NCI-H146 (cell line): ENCODE measurements at places on chromosomes 1 and 21.

DNA sequence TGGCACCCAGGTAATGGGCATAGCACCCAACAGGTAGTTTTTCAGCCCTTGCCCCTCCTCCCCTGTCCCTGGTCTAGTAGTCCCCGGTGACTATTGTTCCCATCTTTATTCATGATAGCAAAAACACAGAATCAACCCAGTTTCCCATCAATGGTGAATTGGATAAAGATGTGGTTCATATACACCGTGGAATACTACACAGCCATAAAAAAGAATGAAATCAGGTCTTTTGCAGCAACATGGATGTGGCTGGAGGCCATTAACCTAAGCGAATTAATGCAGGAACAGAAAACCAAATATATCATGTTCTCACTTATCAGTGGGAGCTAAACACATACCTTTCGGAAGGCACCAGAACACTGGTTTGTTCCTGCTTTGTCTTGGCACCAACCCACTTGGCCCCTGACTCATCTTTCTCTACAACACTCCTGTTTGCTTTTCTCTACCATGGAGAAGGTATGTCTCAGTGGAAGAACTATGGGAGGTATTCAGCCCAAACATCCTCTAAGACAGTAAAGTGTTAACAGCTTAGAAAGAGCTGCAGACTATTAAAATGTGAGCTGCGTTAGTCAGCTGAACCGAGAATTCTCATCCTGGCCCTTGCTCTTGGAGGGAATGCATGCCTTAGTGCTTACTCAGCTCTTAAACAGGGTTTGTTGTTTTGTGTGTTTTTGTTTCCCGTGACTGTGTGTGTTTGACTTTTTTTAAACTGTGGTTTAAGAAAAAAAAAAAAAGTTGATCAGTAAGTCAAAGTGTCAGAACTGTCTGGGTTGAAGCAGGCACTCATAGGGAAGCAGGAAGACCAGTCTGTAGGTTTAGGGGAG is 203.0 kb downstream of the TOMM20 start:
- no peak for DNase-seq

DNA sequence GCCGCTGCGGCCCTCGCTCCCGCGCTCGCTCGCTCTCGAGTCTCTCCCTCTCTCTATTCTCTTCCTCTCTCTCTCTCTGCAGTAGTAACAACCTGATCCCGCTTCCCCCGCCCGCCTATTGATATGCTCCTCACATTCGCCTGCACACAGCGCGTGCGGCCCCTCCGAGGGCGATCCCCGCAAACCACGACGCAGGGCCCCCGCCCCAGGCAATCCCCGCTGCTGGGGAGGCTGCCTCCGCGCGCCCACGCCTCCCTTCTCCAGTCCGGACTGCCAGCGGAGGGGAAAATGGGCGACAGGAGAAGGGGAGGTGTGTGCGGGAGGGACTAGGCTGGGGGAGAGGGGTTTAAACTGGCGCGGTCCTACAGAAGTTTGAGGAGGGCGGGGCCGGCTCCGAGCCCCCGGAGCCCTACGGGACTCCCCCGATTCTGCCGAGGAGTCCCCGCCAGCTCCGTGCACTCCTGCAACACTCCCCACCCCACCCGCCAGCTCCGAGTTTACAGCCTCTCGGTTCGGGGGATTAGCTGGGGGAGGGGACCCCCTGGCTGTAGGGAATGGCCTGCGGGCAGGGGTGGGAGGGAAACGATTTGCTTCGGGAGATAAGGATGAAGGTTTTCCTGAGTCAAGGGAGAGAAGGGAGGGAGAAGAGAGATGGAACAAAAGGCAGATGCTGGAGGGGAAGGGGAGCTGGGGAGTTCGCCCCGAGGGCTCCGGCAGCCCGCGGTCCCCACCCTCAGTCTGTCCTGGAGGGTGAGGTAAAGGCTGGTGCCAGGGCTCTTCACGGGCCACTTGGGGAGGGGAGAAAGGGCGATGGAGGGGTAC is 66.6 kb downstream of the SYT2 start:
- peak; percentile 46 for DNase-seq

- peak; percentile 61 for DNase-seq
Observed at GRCh38 chr1:225882694-225883615, 775 bp upstream of the TMEM63A start.

DNA sequence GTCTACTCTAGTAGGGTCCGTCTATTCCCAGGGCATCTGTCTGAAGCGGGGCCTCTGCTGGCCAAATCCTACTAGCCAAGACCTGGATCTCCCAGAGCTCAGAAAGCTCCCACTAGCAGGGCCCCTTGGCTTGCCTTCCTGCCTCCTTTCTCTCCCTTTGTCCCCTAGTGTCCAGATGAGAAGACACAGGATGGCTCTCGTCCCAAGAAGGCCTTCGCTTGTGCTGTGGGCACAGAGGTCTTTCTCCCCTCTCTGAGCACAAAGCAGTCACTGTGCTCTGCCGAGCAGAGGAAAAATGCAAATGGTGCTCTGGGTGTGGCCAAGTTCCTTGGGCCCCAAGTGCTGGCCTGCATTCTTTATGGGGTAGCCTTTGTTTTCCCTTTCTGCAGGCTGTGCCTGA is 13.0 kb upstream of the GPR137B start:
- no peak for DNase-seq

DNA sequence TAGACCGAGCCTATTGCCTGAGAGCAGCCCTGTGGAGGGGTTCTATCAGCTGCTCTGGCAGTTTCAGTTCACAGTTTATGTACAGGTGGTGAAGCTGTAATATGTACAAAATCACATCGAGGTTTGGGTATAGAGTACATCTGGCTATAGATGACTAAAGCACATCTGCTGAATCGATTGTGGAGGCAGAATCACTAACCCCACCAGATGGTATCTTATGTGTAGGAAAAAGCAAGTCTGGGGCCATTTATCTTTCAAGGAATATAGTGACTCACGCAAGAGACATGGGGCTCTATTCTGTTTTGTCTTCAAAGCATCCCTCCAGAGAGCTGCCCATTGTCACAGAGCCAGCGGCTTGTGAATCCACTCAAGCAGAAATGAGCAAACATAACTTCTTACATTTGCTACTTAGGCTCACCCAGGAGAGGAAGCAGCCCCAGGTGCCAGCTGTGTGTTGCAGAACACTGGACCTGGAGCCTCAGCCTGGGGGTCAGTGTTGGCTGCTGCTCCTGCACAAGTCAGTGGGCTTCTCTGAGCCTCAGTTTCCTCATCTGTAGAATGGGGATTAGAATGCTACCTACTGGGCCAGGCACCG is 21.3 kb downstream of the MIIP start:
- no peak for DNase-seq

GRCh38 chr1:172005856-172006255 is 164.6 kb downstream of the DNM3 start:
- DNase-seq = no peak

- no peak for DNase-seq
Observed at GRCh38 chr1:171472183-171472647, 13.1 kb upstream of the PRRC2C start.

- no peak for DNase-seq
Observed at GRCh38 chr1:79353224-79353623, 346.7 kb upstream of the ADGRL4 start.

- DNase-seq = no peak
Observed at GRCh38 chr1:163768576-163768975, 446.8 kb downstream of the NUF2 start.

DNA sequence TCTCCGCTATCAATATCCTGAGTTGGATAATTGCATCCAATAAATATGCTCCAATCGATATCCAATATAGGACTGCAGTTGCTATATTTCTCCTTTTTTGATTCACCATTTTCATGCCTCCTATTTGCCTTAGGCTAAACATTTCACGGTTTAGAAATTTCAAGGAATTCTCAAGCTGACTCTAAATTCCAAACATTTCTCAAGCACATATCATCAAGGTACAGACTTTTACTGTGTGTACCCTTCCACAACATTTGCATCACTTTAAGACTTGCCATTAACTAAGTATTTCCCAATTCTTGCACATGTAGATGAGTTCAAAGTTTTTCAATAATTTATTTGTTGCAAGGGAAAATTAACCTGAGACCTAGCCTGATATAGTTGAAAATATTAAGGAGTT is 795.2 kb upstream of the TMPRSS15 start:
- no peak for DNase-seq

DNA sequence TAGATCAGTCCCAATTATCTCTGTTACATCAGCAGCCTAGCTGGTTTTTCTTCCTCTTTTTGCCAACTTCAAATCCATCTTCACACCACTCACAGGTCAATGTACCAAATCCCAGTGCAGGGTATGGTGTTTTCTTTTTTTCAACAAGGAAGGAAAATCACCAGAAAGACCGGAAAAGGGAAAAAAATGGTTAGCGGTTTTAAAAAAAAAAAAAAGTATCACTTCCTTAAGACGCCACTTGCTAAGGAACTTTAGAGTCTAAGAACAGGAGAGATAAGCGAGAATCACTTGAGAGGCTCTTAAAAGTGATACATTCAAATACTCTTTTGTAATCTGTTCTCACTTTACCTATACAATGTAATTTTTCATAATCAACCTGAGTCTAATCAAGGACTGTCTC is 3.1 kb upstream of the OR10J1 start:
- no peak for DNase-seq

DNA sequence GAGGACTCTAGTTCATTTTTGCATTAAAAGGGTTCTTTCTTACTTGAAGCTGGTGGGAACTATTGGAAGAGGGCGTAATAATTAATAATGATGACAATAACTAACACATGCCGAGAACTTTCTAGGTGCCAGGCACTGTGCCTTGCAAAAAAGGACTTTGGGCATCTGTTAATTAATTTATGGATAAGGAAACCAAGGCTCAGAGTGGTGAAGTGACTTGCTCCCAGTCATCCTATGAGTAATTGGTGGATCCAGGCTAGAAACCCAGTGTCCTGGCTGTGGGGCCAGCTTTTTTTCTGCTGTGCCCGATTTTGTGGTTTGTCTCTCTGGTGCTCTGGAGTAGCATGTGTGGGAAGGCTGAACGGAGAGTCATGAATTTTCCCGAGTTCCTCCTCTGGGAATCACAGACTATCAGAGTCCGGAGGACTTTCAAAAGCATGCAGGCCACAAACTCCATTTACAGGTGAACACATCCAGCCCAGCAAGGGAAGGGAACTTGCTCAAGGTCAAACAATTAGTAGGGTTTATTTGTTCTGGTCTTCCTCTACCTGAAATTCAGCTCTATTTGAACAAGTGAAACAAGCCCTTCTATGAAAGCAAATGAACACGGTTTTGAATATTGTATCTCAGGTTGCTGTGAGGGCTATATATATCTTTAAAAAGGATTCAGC is 23.4 kb downstream of the ROR1 start:
- no peak for DNase-seq

DNA sequence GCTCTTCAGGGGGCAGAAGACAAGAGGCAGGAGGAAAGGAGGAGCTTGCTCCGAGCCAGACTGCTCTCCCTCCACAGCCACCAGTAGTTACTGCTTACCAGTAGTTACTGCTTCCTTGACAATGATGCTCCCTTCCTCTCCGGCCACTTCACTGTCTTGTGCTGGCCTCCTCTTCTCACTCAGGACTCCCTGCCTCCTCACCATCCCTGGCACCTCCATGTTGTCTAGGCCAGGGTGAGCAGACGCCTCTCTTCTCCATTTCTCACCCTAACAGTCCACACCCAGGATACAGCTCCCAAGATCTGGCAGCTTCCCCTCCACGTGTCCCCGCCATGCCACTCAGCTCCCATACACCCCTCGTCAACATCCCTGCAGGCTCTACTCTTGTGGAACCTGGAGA is 82.4 kb upstream of the TLR5 start:
- no peak for DNase-seq

DNA sequence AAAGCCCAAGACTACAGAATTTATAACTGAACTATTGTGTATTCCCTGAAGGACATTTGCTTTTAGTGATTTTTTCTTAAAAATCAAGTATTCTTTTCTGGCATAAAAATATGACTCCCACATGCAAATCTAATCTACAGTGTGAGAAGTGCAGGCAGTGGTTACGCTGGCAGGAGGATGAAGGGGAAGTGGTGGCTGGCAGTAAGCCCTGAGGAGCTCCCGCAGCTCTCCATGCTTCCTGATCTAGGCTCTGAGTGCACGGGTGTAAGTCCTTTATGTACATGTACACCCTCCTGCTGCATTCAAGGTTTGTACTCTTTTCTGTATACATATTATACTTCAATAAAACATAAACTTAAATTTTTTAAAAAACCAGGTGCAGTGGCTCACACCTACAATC is 67.5 kb upstream of the PRDX6 start:
- DNase-seq = no peak

DNA sequence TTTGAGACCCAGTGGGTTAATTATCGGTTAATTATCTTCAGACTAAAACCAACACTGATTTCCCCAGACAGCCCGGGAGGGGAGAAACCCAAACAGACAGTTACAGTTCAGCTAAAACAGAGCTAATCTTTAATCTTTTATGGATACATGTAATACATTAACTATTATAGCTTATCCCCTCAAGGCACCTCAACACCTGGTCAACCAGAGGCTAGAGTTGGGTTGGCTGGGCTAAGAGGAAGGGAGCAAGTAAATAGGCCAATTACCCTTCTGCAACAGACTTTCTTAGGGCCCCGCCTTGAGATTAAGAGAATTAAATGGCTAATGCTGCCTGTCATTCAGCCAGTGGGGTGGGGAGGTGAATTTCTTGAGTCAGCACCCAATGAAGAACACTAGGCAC is 6.6 kb upstream of the MED18 start:
- peak; percentile 47 for DNase-seq

DNA sequence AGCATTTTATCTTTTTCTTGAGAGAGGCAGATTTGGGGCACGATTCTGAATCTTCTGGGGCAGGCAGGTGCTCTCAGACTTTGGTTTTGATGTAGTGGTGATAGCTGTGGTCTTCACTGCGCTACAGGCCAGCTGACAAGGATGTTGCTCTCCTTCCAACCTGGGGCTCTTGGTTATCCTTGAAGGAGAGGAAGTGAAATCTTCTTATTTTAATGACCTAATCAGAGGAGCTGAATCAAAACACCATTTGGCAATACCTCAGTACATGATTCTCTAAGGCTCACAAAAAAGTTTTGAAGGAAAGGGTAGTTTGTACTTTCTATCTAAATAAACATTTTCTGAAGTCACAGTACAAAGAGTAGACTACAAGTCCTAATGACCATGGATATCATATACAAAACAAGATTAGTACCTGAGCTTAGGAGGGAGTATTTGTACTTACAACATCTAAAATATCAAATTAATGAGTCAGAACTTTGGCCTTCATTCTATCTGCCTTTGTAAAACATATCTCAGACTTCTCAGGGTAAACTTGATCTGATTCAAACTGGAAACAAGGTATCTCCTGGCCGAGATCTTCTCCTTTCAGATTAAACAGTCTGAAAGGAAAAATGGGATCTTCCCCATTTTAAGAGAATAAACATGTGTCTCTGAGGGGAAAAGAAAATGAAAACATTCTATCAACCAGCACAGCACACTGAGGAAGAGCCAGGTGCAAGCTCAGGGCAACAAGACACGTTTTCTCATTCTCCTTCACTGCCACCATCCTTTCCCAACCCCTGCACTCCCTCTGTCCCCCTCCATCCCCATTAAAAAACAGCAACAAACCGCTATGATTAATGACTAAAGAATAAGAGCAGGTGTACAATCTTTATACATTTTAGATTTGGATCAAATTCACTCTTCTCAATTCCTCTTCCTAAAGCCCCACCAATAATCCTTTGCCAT is 69.2 kb downstream of the SH3GLB1 start:
- no peak for DNase-seq

DNA sequence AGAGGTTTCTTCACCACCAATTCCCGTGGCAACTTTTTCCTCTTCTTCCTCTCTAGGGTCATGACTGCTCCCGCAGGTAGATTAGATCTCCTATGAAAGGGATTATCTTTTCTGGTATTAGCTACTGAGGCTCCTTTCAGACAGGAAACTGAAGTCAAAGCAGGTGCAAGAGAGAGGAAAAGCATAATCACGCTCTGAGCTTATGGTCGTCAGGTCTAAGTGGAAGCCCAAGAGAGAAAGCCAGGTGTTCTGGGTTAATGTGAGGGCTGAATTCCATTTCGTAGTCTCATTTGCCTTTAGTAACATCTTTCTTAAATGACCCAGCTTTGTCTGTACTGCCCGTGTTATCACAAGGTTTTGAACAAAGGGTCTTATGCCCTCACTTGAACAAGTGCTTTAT is 8.3 kb upstream of the MAP3K21 start:
- DNase-seq = peak; percentile 38
